ENCODE measurements at places on chromosomes 4 and X.

GRCh38 chr4:103075435-103075893 is 1.1 kb downstream of the SLC9B2 start:
- no peak for DNase-seq

- DNase-seq = no peak
Observed at GRCh38 chr4:8745005-8745790, 126.4 kb downstream of the HMX1 start.

GRCh38 chr4:180418819-180419531 is 1824.2 kb upstream of the TENM3 start:
- no peak for DNase-seq

- no peak for DNase-seq
Observed at GRCh38 chrX:91414713-91415112, 19.9 kb upstream of the PABPC5 start.

GRCh38 chr4:171644430-171645057 is 168.7 kb upstream of the GALNTL6 start:
- no peak for DNase-seq

GRCh38 chrX:133881893-133882292 is 103.5 kb downstream of the GPC3 start:
- DNase-seq = no peak

DNA sequence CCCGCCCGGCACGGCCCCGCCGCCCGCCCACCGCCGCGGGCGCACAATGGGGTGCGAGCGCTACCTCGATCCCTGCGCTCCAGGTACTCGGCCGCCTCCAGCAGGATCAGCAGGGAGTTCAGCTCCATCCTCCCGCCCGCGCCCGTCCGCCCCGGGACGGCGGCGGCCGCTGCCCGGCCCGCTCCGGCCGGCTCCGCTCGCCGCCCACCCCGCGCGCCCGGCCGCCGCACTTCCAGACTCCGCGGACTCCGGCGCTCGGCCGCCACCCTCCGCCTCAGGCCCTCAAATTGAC is at the start of gene MXD4:
MXD4 (minus strand) TSS at position 257 of the 292 bp plus-strand sequence; CDS start at position 128, 129 bp downstream.
- DNase-seq = no peak

GRCh38 chr4:149923736-149924135 is 108.1 kb upstream of the IQCM start:
- no peak for DNase-seq

- peak; percentile 17 for DNase-seq
Observed at GRCh38 chr4:2135083-2135482, 76.0 kb downstream of the NAT8L start.

DNA sequence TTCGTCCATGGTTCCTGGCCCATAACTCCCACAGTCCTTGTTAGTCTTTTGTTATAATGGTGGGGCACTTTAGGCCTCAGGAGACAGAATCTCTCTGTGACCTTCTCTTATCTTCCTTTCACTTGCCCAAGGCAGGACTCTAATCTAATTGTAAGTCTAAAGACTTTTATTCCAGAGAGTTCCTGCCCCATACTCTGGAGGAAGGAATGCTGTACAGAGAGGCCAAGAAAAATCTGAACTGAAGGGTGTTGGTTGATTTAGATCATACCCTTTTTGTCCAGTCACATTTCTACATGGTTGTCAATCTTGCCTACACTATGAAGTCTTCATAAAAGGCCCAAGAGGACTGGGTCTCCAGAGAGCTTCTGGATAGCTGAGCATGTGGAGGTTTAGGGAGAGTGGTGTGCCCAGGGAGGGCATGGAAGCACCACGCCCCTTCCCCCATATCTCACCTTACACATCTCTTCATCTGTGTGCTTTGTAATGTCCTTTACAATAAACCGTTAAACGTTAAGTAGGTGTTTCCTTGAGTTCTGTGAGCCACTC is 84.5 kb downstream of the AFF1 start:
- DNase-seq = no peak

- no peak for DNase-seq
Observed at GRCh38 chr4:167555338-167556022, 321.2 kb upstream of the SPOCK3 start.

DNA sequence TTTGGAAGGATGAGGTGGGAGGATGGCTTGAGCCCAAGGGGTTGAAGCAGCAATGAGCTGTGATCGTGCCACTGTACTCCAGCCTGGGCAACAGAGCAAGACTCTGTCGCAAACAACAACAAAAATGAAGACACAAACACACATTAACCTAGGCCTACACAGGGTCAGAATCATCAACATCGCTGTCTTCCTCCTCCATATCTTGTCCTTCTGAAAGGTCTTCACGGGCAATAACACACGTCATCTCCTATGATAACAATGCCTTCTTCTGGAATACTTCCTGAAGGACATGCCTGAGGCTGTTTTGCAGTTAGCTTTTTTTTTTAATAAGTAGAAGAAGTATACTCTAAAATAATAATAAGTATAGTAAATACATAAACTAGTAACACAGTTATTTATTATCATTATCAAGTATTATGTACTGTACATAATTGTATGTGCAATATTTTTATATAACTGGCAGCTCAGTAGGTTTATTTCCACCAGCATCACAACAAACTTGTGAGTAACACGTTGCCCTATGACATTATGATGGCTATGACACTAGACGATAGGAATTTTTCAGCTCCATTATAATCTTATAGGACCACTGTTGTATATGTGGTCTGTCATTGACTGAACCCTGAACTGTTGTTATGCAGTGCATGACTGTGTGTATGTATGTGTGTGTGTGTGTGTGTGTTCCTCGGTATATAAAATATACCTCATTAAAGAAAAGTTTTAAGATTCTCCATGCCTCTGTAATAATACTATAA is 69.2 kb upstream of the MAML3 start:
- DNase-seq = no peak

GRCh38 chr4:2836391-2836859 is 7.2 kb upstream of the ADD1 start:
- no peak for DNase-seq
